Stimulated activated CD4-positive, alpha-beta T cell treated with anti-CD3 and anti-CD28 coated beads, TNF-alpha, amount 100 ng/mL, for 1 hour (primary cell): ENCODE measurements at places on chromosomes 2 and 18.

DNA sequence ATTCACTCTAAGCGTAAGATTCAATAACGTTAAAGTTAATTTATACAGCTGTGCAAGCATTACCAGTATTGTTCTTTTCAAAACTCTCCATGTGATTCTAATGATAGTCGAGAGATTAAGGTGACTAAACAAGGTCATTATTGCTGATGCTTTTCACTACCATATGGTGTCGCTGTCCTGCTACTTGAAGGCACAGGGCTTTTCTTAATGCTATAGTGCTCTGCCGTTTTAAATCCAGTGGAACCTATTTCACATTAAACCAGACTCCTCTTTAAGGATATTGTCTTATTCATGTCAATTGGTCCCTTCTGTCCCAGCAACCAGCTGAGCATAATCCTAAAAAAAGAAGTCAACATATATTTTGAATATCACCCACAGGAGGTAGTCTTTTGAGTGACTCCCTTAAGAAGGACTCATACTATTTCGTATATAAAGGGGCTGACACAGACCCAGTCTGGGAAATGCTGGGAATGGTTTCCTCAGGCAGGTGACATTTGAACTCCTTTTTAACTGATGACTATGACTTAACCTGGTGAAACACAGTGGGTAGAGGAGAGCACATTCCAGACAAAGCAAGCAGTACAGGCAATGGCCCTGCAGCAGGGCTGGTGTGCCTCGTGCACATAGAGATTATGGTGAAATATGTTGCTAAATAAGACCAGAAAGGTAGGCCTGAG lies 53.9 kb upstream of the CYTIP start:
- no peak for DNase-seq

DNA sequence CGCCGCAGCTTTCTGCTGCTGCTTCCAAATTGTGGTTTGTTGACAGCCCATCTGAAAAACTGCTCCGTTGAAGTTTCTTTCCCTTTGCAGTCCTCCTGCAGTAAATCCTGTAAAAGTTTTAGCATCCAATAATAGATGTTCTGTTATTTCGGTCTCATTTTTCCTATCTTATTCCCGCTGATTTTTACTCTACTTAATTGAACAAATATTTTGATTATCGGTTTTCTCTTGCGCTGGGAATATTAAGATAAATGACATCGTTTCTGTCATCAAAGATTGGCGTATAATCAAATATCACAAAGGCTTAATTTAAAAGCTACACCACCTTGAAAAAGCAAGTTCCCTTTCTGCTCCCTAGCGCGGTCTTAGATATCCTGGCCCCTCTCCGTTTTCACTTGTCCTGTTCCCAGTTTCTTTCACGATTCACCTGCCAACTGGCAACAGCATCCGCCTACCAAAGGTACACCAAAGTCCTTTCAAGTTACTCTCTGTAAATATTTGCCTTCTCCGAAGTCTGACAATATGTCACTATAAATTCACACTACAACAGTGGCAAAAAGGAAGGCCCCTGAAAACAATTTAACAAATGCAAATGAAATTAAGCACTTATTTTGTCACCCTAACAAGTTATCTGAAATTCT lies 1.0 kb upstream of the STRN start:
- no peak for DNase-seq

- DNase-seq: no peak
These were observed 120.8 kb downstream of the FAM168B start for GRCh38 chr2:130972410-130972809.

- no peak for DNase-seq
These were observed 55.2 kb downstream of the SNORC start for GRCh38 chr2:232925153-232925820.

DNA sequence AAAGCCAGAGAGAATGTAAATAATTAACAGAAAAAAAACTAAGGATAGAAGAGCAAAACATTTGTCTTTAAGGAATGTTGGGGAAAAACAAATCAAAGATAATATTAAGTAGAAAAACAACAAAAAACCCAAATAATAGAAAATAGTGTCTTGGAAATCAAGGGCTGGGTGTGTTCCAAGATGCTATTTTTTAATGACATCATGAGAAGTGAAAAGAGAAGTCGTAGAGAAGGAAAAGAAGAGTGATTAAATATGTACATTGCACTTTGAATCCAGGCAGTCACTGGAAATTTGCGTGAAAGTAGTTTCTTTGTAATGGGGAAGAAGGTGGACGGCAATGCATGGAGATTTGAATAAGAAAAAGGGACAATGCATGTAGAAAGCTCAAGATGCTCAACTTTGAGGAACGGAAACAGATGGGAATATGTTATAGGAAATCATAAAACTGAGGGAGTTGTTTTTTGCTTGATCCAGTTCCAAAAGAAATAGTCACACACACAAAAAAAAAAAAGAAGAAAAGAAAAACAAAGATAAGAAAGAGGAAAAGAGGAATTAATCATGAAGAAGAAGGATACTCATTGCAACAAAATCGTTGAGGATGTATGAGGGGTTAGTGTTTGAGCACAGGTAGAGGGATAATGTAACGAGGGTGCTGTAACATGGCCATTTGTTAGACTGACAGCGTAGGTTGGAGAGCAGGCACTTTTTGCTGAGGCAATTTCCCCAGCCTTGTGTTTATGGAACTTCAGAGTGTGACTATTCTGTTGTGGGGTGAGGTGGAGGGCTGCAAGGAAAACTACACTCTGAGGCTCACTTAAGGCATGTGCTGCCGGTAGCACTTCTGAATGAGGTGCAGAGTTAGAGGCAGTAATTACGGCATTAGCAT lies 184.1 kb downstream of the CALCRL start:
- DNase-seq: no peak

- DNase-seq: no peak
These were observed at the start of gene GULP1 for GRCh38 chr2:188291617-188292347. TSS of gene GULP1 (plus strand) at chr2:188291874. CDS start at chr2:188477703, 185,829 bp downstream.

GRCh38 chr18:55458456-55459203 lies 129.4 kb downstream of the TCF4 start:
- no peak for DNase-seq

DNA sequence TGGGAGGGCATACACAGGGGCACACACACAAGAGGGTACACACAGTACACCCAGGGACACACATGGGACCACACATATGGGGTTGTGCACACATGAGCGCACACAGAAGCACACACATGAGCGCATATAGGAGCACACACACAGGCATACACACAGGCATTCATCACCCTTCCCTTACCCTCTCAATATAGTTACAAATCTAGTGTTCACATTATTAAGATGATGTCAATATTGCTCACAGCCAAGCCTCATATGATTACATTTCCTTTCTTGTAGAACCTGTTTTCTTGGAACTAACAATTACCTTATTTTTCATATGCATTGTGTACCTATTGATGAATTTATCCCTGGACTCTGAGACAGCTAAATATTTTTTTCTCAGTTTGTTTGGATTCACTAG lies 156.7 kb downstream of the FHOD3 start:
- DNase-seq: no peak

GRCh38 chr2:151983221-151983620 lies 115.6 kb downstream of the CACNB4 start:
- DNase-seq: no peak

- DNase-seq: no peak
These were observed 37.0 kb downstream of the SP100 start for GRCh38 chr2:230453006-230453405.

DNA sequence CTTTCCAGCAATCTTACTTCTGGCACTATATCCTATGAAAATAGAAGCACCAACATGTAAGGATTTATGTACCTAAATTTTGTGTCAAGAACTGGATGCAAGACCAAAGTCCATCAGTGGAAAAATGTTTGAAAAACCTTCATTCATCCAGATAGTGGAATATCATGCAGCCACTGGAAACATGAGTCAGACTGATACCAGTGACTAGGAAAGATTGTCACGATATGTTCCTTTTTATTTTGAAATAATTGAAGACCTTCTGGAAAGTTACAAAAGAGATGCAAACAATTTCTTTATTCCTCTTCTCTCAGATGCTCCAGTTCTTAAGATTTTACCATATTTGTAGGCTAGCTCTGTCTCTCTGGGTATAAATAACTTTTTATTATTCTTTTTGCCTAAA lies 40.5 kb upstream of the IL1R2 start:
- no peak for DNase-seq

GRCh38 chr2:217973008-217973787 lies 29.6 kb downstream of the TNS1 start:
- DNase-seq: no peak
